A549 (cell line): ENCODE measurements at places on chromosomes 7 and 10.

- DNase-seq: no peak
Measured at GRCh38 chr10:84194424-84195043, at the start of gene CDHR1. Gene CDHR1 (plus strand): TSS chr10:84194537. CDS start chr10:84194761, 224 bp downstream.

GRCh38 chr10:29688230-29688661, 53.5 kb upstream of the SVIL start:
- no peak for DNase-seq

DNA sequence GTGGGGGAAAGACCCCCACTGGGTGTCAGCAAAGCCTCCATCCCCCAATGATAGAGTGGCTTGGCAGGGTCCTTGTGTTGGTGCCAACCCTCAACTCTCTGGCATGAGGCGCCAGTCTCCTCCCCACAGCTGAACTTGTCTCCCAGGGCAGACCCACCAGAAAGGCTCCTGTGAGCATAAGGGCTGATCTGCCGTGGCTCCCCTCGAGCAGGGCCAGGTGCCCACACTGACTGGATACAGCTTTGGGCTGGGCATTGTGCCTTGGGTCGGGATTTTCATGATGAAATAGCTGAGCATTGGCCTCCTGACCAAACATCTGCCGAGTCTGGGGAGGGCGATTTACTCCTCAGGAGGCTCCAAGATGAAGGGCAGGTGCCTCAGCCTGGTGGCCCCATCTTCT, 68.1 kb upstream of the NPTX2 start:
- no peak for DNase-seq

DNA sequence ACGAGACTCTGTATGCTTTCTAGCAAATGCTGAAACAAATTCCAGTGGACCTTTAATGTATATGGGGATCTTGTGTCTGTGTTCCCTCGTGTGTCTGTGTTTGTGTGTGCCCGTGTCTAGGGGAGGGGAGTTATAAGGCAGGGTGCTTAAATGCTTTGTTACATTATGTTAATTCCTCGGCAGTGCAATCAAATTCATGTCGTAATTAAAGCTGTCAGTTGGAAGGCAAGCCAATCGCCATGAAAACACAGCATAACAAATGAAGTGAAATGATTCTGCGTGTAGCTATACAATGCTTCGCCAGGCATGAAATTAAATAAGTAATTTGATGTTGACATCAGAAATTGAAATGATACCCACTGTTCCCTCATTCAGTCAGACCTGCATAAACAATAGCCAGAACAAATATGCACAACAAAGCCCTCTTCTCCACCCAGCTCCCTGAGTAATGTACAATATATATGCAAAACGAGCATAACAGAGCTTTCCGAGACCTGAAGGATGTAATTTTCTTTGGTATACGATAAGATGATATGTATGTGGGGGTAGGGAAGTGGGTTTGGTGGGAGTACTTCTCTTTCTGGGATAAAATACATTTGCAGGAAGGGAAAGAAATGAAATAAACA, 534.1 kb downstream of the AUTS2 start:
- DNase-seq: no peak

GRCh38 chr7:47071866-47072265, 510.0 kb downstream of the TNS3 start:
- no peak for DNase-seq

- no peak for DNase-seq
Measured at GRCh38 chr10:1612908-1613307, 124.4 kb downstream of the ADARB2 start.

DNA sequence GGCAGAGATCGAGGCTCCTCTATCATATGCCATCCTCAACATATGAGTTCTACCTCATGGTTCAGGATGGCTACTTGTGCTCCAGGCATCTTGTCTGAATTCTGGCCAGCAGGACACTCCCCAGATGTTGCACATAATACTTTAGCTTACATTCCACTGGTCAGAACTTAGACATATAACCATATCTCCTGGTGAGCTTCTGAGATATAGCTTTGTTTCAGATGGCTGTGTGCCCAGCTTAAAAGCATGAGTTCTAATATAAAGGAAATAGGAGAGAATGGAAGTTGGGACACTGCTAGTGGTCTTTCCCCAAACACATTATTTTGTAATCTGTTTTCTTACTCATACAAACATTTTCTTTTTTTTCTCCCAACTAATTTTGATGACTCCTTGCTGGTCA, 50.8 kb upstream of the IFRD1 start:
- DNase-seq: no peak

GRCh38 chr7:96026611-96027010, 254.3 kb downstream of the DYNC1I1 start:
- no peak for DNase-seq

DNA sequence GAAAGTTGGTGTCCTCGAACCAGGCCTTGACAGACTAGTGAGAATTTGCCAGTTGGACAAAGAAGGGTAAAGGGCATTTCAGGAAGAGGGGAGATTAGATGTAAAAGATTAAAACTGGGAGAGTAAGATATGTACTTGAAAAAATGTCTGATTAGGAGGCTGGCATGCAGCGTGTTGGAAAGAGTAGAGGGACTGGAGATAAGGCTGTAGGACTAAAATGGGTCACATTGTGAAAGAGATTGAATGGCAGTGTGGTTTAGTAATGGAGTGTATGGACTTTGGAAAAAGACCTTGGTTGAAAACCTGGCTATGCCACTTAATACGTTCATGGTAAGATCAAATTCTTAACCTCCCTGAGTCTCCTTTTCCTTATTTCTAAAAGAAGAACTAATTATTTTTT, 14.1 kb downstream of the CREM start:
- DNase-seq: no peak

GRCh38 chr7:26718063-26718462, 146.3 kb downstream of the SKAP2 start:
- no peak for DNase-seq

GRCh38 chr7:43430411-43430810, 152.5 kb upstream of the STK17A start:
- no peak for DNase-seq

GRCh38 chr7:46653848-46654247, 732.8 kb upstream of the IGFBP3 start:
- DNase-seq: no peak

GRCh38 chr7:129169686-129170440, 18.6 kb upstream of the SMO start:
- DNase-seq: no peak

GRCh38 chr10:102261196-102261595, 15.9 kb downstream of the GBF1 start:
- DNase-seq: no peak

DNA sequence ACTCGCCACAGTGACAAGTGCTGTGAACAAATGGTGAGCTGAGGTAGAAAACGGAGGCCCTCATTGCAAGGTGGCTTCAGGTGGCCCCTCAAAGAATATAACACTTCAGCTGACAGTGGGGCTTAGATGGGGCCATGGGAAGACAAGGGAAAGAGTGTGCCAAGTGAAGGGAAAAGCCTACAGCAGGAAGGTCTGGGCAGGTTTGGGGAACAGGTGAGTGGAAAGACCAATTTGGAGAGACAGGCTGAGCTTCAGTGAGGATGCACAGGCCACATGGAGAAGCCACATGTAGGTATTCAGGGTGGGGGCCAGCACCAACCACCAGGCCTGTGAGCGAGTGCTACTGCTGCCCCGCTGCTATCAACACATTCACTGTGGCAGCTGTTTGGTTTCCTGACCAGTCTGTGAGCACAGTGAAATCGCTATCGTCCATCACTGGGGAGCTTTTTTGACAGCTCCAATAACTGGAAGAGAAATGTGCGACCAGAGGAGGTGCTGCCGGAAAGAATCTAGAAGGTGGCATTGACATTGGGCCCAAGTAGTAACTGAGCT, 3.4 kb downstream of the POLD2 start:
- DNase-seq: no peak

DNA sequence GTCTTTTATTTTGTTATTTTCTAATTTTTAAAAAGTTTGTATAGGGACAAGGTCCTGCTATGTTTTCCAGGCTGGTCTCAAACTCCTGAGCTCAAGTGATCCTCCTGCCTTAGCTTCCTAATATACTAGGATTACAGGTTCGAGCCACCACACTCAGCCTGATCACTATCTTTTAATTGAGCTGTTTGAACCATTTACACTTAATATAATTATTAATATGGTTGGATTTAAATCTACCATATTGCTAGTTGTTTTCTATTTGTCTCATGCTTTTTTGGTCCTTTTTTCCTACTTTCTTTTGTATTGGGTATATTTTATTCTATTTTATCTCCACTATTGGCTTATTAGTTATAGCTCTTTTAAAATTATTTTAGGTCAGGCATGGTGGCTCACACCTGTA, 13.2 kb upstream of the CNOT4 start:
- DNase-seq: no peak

GRCh38 chr10:107417446-107417845, 252.9 kb upstream of the SORCS1 start:
- DNase-seq: no peak

GRCh38 chr7:29865526-29865925, 59.2 kb downstream of the WIPF3 start:
- DNase-seq: no peak

GRCh38 chr10:103934308-103934707, 16.3 kb upstream of the STN1 start:
- DNase-seq: no peak
